ENCODE measurements at places on chromosomes 2 and 18. TPM values are rescaled to one million over a fixed set of nuclear protein-coding genes. Genes with fewer than 3 reads are reported as not detected.

Gene UGT1A5
- not detected for polyA plus RNA-seq

Gene DCDC2C
- polyA plus RNA-seq, result 0.46 TPM

Gene NEB
- 1,544 TPM for polyA plus RNA-seq

Gene LIMS4
- 3.8 TPM for polyA plus RNA-seq

Gene GALR1
- polyA plus RNA-seq, result 0.01 TPM

Gene CIB4
- polyA plus RNA-seq, result not detected

Gene ARHGAP28
- polyA plus RNA-seq, result 22.5 TPM

Gene GREB1
- 10.2 TPM for polyA plus RNA-seq

Gene STPG4
- not detected for polyA plus RNA-seq

Gene GNLY
- 0.99 TPM for polyA plus RNA-seq

GRCh38 chr2:63840081-63840784 is 1.5 kb upstream of the UGP2 start:
- no peak for DNase-seq

GRCh38 chr2:214035091-214035852 is 375.6 kb upstream of the VWC2L start:
- no peak for DNase-seq

DNA sequence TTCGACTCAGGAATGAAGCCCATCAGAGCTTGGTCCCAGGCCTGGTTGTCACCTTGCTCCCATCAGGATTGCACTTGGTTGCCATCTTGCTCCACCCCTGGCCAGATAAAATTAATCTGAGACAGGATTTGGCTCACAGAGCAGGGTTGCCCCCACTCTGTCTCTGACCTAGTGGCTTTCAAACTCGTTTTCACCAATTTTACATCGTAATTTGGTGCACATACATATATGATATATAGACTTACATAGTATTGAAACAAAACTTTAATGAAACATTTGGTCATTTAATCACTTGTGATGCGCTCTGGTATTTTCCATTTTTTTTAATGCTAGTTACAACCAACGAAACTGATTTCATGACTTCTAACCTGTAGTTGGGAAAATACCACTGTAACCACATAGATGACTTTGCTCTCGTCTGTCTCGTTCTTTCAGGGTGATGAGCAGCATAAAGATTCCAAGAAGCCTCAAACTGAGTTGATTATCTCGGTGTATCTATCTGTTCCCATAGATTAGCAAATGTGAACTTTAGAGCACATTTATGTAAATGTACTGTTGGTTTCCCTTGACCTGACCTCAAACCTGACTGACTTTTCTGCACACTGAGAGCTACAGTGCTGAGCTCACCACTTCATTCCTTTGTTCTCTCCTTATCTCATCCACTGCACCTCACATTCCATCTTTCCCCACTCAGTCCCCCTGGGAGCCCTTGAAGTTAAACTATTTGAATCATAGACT is 30.5 kb upstream of the PLB1 start:
- DNase-seq, result no peak

DNA sequence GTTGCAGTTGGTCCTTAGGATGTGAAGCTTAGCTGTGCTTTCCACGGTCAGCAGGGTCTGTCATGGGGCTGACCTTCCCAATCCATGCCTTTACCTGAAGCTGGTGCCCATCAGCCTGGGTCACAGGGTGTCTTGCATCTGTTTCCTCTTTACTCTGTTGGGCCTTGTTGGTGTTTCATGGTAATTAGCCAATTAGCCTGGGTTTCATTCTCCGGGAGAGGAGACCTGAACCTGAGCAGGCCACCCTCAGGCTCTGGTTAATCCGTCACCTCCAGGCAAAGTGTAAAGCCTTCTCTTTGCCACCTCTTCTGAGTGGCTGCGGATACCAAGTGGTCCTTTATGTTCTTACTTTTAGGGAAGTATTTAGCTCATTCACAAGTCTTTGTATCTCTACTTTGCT is 140.1 kb downstream of the GBX2 start:
- DNase-seq, result no peak

- DNase-seq, result no peak
These were observed 132.8 kb downstream of the CD226 start for GRCh38 chr18:69814861-69815385.

DNA sequence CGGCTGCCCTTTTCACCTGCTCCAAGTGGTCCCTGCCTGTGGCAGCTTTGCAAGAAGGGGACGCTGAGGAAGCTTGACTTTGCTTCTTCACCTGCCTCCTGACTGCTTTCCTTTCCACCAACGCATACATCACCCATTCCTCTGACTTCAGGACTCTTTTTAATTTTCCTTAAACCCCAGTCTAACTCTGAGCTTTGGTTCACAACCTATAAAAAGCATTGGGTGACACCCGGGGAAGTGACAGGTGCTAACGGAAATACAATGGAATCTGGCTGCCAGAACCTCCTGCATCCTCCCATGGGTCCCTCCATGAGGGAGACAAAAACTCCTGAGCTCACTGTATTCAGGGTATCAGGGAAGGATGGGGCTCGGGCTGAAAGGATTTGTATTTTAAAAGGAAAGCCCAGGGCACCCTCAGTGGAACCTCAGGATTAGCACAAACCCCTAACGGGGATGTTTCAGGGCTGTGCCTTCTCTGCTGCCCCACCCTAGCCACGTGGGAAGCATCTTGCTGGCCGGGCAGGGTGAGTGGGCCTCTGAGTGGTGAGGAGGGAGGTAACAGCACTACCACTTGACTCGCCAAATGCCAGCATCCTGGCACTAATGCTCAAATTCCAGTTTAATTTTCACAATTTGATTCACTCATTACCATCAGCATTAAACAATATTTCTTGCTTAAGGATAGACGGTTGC is 284.8 kb downstream of the CELF4 start:
- no peak for DNase-seq

DNA sequence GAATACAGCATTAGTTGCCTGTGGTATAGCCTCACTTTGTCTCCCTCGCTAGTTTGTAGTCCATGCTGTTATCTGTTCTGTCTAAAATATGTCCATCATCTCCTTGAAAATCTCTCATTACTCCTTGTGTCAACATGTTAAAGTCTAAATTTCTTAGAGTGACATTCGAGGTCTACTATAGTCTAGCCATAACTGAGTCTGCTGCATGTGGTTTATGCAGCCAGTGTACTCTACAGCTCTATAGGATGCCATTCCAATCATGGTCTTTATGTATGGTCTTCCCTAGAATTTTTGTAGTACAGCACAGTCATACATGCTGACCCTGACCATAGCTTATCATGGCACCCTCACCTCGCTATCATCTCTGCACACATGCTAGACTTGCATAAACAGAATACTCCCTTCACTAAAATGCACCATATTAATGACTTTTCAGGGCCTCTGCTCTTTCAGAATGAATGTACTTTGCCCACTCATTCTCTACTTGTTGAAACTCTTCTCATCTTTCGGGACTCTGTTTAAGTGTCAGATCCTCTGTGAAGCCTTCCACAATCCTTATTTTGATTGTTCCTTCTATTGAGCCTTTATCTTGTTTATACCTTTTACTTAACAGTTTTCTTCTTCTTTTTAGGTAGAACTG is 12.8 kb downstream of the TANK start:
- DNase-seq, result no peak

DNA sequence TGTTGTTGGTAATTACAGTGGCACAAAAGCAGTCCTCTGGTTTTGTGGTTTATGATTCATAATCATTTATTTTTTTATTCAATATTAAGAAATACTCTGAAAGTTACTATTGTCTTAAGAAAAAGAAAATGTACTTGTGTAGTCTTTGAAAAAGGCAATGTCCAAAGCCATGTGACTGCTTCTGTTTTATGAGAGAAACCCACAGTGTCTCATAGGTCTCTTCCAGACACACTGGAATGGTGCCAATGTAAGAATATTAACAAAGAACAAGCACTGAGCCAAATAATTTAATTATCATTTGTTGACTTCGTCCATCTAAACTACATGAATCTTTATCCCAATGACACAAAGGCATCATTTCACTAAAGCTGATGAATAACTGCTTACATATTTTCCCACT is 62.5 kb downstream of the RPRM start:
- no peak for DNase-seq

- no peak for DNase-seq
These were observed 646 bp downstream of the ALS2 start for GRCh38 chr2:201779901-201780673.

DNA sequence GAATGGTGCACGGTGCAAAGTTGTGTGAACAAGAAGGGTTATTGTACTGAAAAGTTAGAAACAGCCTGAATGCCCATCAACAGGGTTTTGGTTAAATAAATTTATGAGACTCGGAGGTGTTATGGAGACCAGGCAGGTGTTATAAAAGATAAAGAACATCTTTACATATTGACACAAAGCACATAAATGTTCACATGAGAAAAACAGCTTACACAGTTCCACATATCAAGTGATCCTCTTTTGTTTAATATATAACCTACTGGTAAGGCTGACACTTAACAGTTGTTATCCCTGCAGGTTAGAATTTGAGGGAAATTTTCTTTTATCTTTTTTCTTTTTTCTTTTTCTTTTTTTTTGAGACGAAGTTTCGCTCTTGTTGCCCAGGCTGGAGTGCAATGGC is 20.0 kb upstream of the ARPC2 start:
- DNase-seq, result no peak

GRCh38 chr2:194104687-194105086 is 1552.3 kb upstream of the SLC39A10 start:
- no peak for DNase-seq

GRCh38 chr2:218895759-218896500 is 15.3 kb downstream of the WNT10A start:
- no peak for DNase-seq

GRCh38 chr2:217996361-217996760 is 6.4 kb downstream of the TNS1 start:
- DNase-seq, result no peak

DNA sequence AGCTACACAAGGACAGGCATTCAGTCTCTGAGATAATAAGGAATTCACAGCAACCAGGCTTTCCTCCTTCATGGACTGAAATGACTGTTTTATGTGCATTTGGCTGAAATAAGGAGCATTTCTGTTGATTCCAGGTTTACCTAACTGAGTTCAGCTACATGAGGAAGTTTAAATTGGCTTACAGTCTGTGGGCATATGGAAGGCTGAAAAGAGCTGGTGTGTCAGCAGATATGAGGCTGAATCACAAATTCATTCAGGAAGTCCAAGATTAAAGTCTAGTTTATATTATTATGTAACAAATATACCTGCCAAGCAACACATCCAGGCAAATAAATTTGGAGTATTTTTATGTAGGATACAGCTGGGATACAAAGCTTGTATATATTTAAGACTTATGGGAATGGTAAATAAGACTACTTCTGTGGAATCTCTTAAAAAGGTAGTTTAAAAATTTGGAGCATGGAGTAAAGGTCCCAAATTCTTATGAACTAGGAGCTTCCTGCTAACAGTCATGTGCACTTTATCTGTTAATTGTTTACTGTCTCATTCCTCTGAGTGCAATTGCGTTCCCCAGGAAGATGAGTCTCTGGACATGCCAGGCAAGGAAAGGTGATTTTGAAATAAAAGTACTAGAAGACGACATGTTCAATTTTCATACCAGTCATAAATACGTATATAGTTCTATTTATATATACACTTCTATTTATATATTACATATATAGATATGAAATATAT is 53.0 kb downstream of the ZC3H8 start:
- no peak for DNase-seq

- no peak for DNase-seq
These were observed 42.4 kb downstream of the BIRC6 start for GRCh38 chr2:32399221-32399620.

GRCh38 chr2:241546771-241547498 is 11.6 kb upstream of the BOK start:
- DNase-seq, result no peak

DNA sequence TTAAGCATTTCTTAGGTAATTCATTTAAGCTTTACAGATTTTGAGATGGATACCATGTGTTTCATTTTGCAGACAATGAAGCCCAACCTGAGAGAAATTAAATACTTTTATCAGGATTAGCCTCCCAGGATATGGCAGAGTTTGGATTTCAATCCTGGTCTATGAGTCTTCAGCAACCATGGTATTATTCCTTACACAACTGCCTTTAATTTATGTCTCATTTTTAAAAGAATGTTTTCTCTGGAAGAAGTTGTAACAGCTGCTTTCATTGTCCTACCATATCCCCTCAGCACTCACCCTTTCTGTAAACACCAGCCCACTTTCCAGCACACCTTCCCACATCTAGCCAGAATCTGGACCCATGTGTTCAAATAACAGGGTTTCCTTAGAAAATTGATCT is 863.7 kb upstream of the VRK2 start:
- DNase-seq, result no peak

DNA sequence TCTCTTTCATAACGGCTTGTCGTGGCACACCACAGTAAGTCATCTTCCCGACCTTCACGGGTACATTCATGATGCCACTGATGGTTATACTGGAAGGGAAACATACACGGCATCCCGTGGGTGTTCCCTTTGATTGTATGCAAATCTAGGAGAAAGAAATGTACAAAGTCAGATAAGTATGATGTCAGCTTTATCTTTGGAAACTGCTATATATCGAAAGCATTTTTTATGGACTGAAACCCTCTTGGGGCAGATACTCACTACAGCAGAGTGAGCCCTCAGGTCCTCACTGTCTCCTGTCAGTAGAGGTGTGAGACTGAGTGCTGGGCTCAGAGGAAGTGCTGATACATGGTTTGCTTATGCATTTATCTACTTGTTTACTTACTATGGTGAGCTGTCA is 20.4 kb downstream of the PLA2R1 start:
- no peak for DNase-seq

DNA sequence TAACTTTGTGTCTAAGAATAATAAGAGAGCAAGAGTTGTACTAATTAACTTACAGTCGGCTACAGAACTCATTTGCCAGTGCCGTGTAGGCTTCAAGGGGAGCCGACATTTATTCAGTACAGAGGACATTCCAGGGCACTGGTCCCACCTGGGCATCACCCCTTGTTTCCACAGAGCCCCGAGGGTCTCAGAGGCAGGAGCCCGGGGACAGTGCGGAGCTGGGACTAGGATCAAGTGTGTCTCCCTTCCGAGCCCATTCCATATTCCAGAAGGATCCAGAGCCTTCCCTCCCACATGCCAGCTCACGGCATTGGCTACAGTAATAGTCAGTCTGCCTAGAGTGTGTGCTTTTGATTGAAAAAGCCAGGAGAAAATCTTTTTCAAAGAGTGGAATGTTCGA is 71.5 kb upstream of the CTDP1 start:
- no peak for DNase-seq

- DNase-seq, result no peak
These were observed 149.0 kb downstream of the CCDC178 start for GRCh38 chr18:33291539-33291938.

DNA sequence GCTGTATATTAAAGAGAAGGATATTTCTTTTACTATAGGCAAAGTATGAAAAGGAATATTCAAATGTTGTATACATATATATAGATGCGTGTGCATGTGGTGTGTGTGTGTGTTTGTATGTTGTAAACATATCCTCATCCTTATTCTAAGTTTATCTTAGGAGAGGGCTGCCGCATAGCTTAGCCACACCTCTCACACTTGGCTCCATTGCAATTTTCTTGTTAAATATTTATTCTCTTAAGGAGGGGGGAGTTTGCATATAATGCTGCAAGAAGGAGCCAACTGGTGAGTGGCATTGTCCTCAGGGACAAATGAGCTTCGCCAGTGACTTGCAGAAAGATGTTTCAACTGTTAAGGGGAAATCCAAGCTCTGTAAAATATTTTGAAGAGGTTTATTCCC is 360.1 kb upstream of the RND3 start:
- DNase-seq, result no peak
